ENCODE measurements at places on chromosomes 1 and 21. TPM values are rescaled to one million over a fixed set of nuclear protein-coding genes. Genes with fewer than 3 reads are reported as not detected.

SMPDL3B gene
- 2.9 TPM for total RNA-seq

AIM2 gene
- 3.2 TPM for total RNA-seq

HPDL gene
- 4.6 TPM for total RNA-seq

TTC34 gene
- not detected for total RNA-seq

CASZ1 gene
- total RNA-seq, result 33.7 TPM

LHX8 gene
- 1.3 TPM for total RNA-seq

PBX1 gene
- 15.2 TPM for total RNA-seq

RPS6KC1 gene
- 7.4 TPM for total RNA-seq

IL19 gene
- 16.3 TPM for total RNA-seq

- no peak overlapping the region for H3K4me3 ChIP-seq
- H3K27me3 ChIP-seq, result no peaks in the 10 kb centered on the region
- H3K27ac ChIP-seq, result no peak overlapping the region
- H3K36me3 ChIP-seq, result no peaks in the 10 kb centered on the region
- peaks cover 9% of the 10 kb centered on the region for H3K4me1 ChIP-seq
- no peak for DNase-seq
These were observed 8.9 kb downstream of the COL9A2 start for GRCh38 chr1:40308036-40308727.

GRCh38 chr1:211247921-211248320, 11.2 kb upstream of the RCOR3 start:
- H3K27ac ChIP-seq, result no peak overlapping the region
- H3K4me1 ChIP-seq, result no peaks in the 10 kb centered on the region
- no peak for DNase-seq
- H3K36me3 ChIP-seq, result no peaks in the 10 kb centered on the region
- peaks cover 3% of the 10 kb centered on the region for H3K27me3 ChIP-seq

DNA sequence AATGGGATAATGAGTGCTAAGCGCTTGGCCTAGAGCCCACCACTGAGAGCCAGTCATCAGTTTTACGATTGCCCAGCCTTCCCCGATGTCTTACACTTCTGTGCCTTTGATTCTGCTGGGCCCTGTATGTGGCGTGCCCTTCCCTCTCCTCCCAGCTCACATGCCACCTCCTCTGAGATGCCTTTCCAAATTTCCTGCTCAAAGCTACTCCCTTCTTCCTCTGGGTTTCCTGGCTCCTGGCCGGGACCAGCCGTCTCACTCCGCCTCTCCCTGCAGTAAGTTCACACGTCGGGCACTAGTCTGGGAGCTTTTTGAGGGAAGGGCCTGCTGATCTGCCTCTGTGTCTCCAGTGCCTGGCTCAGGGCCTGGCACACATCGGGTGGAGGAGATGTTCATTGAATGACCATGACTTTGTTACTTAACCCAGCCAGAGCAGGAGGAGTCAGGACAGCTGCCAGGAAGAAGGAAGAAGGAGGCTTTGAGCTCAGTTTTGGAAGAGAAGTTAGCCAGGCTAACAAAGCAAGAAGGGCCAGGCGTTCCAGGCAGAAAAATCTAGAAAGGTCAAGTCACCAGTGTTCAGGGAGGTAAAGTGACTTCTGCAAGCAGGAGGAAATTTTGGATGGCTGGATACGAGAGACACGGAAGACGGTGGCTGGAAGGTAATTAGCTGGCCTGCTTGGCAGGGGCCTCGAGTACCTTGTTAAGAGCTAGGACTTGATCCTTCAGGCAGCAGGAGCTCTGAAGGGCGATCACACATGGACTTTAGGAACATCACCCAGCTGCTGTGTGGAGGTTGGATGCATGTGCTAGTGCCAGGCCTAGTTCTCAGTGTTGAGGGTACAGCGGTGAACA, 63.6 kb downstream of the EPHB2 start:
- H3K36me3 ChIP-seq, result no peaks in the 10 kb centered on the region
- peak overlapping the region; percentile 30 for H3K27ac ChIP-seq
- no peaks in the 10 kb centered on the region for H3K27me3 ChIP-seq
- DNase-seq, result no peak
- H3K4me1 ChIP-seq, result peaks cover 7% of the 10 kb centered on the region

- H3K27me3 ChIP-seq, result no peaks in the 10 kb centered on the region
- no peaks in the 10 kb centered on the region for H3K4me1 ChIP-seq
- no peak overlapping the region for H3K4me3 ChIP-seq
- H3K36me3 ChIP-seq, result no peaks in the 10 kb centered on the region
These were observed 70.8 kb downstream of the RWDD3 start for GRCh38 chr1:95304803-95305202.

DNA sequence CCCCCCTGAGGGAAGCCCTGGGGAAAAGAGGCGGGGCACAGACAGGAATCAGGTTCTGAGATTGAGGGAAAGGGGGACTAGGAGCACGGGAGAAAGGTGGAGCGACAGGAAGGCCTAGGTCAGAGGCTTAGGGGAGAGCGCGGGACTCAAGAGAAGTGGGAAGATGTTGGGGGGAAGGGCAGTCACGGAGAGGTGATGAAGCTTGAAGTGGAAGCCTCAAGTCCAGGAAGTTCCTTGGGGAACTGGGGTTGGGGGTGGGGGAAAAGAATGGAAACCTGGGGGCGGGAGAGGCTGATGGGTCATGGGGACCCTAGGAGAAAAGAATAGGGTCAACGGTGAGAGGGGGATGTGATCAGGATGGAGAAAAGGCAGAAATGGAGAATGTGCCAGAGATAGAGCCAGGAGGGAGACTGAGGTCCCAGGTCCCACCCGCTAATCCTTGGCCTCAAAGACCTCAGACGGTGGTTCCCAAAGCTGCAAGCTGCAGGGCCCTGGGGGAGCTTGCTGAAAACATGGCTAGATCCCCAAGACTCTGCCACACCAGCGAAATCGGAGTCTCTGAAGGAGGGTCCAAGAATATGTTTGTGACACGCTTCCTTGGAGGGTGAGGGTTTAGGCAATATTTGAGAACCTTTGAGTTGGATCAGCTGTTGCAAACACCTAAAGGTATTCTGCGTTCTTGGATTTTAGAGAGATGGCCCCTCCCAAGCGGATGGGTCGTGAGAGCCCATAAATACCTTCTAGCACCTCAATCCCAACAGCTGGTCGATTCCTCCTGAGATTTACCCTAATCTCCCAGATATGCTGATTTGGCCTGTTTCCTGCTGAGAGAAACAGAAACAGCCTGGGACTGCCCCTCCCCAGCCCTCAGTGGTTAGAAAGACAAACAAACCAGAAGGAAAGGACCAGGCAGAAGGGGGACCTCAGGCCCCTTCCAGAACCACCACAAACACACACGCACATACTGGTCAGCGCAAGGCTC, 3.6 kb downstream of the C1orf232 start:
- no peak for DNase-seq
- no peak overlapping the region for H3K4me3 ChIP-seq
- no peaks in the 10 kb centered on the region for H3K36me3 ChIP-seq

DNA sequence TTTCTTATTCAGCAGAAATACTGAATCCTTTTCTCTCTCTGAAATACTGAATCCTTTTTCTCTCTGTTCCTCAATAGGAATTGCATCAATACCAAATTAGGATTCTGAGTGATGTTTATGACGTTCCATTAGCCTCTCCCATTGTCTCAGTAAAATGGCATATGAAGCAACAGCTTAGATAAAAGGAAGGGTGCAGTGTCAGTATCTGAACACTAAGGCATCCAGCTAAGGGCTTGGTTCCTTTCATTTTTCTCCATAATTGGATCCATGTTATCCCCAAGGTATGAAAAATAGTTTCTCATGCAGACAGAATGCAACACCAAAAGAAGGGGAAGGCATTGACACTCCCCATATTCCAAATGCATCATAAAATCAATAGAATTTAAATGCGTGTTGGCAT, 61.5 kb upstream of the RAVER2 start:
- peaks cover 74% of the 10 kb centered on the region for H3K36me3 ChIP-seq
- H3K27ac ChIP-seq, result no peak overlapping the region
- H3K4me1 ChIP-seq, result peaks cover 16% of the 10 kb centered on the region
- no peaks in the 10 kb centered on the region for H3K27me3 ChIP-seq

DNA sequence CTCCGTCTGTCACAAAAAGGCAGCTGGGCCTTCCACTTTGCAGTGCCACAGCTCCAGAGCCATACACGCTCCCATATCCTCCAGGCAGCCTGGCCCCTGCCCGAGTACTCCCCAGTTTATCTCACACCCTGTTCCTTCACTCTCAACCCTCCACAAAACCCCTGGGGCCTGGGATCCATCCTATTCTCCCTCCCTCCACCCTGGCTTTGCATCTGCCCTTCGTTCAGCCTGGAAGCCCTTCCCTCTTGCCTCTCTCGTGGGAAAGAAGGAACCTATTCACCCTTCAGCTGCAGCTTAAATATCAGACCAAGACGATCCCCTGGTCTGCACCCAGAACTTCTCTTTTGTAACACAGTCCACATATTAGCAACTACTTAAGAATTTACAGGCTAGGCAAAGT, 56.7 kb downstream of the CAMK2N1 start:
- no peak overlapping the region for H3K27ac ChIP-seq
- no peak for DNase-seq
- no peaks in the 10 kb centered on the region for H3K4me1 ChIP-seq
- no peak overlapping the region for H3K4me3 ChIP-seq
- H3K27me3 ChIP-seq, result no peaks in the 10 kb centered on the region
- H3K36me3 ChIP-seq, result no peaks in the 10 kb centered on the region

DNA sequence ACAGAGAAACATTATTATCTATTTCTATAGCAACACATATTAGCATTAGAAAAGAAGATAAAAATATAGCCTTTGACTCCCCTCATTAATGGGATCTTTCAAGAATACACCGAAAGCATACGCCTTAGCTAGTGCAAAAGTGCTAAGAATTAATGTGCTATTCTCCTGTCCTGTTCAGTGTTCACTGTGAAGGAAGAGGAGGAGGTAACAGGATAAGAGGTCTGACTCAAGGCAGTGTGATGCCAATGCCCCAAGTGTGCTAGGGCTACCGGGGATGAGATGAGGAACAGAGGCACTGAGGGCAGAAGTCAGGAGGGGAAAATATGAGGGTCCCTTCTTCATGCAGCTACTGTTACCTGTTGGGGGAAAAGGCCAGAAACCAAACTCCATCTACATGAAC, 43.5 kb downstream of the USP24 start:
- no peak for DNase-seq
- H3K4me1 ChIP-seq, result no peaks in the 10 kb centered on the region
- no peak overlapping the region for H3K27ac ChIP-seq
- no peaks in the 10 kb centered on the region for H3K27me3 ChIP-seq
- no peaks in the 10 kb centered on the region for H3K36me3 ChIP-seq

GRCh38 chr1:156959414-156959813, 39.0 kb downstream of the LRRC71 start:
- peaks cover 25% of the 10 kb centered on the region for H3K36me3 ChIP-seq
- no peaks in the 10 kb centered on the region for H3K27me3 ChIP-seq
- no peak overlapping the region for H3K4me3 ChIP-seq
- H3K27ac ChIP-seq, result no peak overlapping the region

DNA sequence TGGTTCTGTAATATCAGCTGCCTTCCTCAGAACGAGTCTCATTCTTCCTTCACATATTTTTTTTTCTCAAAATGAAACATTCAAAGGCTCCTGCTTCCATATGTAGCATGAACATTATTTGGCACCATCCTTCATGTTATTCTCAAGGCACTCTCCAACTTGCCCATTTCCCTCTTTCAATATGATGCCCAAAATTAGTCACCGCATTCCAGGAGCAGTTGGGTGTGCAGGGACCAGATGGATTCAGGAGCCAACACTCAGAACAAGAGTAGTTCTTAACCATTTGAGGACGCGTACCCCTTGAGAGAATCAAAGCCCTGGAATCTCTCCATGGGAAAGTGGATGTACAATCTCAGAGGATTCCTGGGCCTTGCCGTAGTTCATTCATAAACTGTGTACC, 50.3 kb downstream of the KCNK1 start:
- no peaks in the 10 kb centered on the region for H3K4me1 ChIP-seq
- no peak overlapping the region for H3K27ac ChIP-seq
- H3K27me3 ChIP-seq, result no peaks in the 10 kb centered on the region
- H3K36me3 ChIP-seq, result no peaks in the 10 kb centered on the region
- H3K4me3 ChIP-seq, result no peak overlapping the region
- DNase-seq, result no peak

Data from esophagus squamous epithelium (tissue), 5 donors.